ENCODE measurements at places on chromosomes 12 and 14. TPM values are rescaled to one million over a fixed set of nuclear protein-coding genes. Genes with fewer than 3 reads are reported as not detected.

The ZDHHC22 gene
- not detected for total RNA-seq

GRCh38 chr14:100468557-100468956 lies 118.7 kb downstream of the BEGAIN start:
- H3K36me3 ChIP-seq = no peaks in the 10 kb centered on the region
- peaks cover 8% of the 10 kb centered on the region for H3K27me3 ChIP-seq
- peaks cover 8% of the 10 kb centered on the region for H3K4me1 ChIP-seq
- DNase-seq = no peak
- H3K4me3 ChIP-seq = no peak overlapping the region

GRCh38 chr12:68633614-68634558 lies 23.2 kb downstream of the RAP1B start:
- H3K4me3 ChIP-seq = no peak overlapping the region
- peaks cover 61% of the 10 kb centered on the region for H3K36me3 ChIP-seq
- H3K27ac ChIP-seq = no peak overlapping the region
- no peaks in the 10 kb centered on the region for H3K27me3 ChIP-seq
- no peak for DNase-seq

GRCh38 chr12:71027856-71028255 lies 107.3 kb upstream of the PTPRR start:
- no peak for DNase-seq
- no peak overlapping the region for H3K4me3 ChIP-seq
- no peaks in the 10 kb centered on the region for H3K36me3 ChIP-seq
- H3K27me3 ChIP-seq = no peaks in the 10 kb centered on the region
- no peak overlapping the region for H3K27ac ChIP-seq

- peaks cover 34% of the 10 kb centered on the region for H3K27me3 ChIP-seq
- H3K27ac ChIP-seq = no peak overlapping the region
- H3K36me3 ChIP-seq = no peaks in the 10 kb centered on the region
- H3K4me1 ChIP-seq = peaks cover 4% of the 10 kb centered on the region
These were observed 284.5 kb downstream of the DPF3 start for GRCh38 chr14:72609205-72609916.

The ANG gene
- total RNA-seq = 1.1 TPM

All from activated CD8-positive, alpha-beta T cell treated with anti-CD3 and anti-CD28 coated beads, Interleukin-2, amount 10 ng/mL, durations not matched to agents 7 days and 5 days (primary cell).